ENCODE measurements at places on chromosomes 12 and 14.

GRCh38 chr14:56115334-56115870 is 2.8 kb upstream of the PELI2 start:
- DNase-seq: no peak

DNA sequence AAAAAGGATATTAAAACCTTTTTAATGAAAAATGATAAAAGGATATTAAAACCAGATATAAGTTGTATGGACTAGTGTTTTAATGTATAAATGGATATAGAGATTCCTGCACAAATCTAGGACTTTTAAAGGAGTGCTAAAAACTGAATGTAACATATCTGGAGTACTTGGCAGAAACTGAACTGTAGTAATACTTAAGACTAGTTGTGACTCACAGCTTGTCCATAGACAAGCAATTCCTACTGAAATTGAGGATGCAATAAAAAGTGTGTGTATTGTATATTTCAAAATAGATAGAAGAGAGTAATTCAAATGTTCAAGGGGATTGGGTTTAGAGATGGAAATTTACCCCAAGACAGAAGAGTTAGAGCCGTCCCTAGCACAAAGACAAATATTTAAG is 59.6 kb downstream of the FBXO33 start:
- no peak for DNase-seq

DNA sequence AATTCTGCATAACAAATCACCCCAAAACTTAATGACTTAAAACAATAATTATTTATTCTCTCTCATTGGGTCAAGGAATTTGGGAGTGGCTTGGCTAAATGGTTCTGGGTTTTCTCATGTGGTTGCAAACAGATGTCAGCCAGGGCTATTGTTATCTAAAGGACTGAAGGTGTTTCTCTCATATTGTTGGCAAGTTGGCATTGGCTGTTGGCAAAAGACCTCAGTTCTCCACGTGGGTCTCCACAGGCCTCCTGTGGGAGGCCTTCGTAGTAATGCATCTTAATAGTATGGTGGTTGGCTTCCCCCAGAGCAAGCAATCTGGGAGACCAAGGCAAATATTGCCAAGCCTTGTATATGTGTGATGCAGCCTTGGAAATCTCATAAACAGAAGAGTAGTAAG is 14.4 kb downstream of the GALNT16 start:
- DNase-seq: no peak

- no peak for DNase-seq
These were observed 81.2 kb upstream of the ATP2B1 start for GRCh38 chr12:89789862-89790261.

DNA sequence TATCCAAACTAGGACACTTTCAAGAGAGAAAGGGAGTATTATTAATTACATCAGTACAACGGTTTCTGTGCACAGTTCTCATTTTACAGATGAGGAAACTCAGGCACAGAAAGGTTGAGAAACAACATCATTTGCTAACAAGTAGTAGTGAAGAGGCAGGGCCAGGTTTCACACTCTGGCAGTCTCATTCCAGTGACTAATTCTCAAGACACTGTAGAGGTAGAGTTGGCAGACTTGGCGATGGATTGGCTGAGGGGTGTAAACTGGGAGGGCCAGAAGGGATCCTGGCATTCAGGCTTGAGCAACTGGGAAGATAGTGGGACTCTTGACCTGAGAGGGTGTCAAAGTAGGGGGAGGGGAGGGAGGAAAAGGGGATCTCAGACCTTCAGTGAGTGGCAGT is 73.8 kb upstream of the BDKRB2 start:
- no peak for DNase-seq

- DNase-seq: no peak
These were observed 47.5 kb upstream of the PPP1R12A start for GRCh38 chr12:79982086-79983062.

DNA sequence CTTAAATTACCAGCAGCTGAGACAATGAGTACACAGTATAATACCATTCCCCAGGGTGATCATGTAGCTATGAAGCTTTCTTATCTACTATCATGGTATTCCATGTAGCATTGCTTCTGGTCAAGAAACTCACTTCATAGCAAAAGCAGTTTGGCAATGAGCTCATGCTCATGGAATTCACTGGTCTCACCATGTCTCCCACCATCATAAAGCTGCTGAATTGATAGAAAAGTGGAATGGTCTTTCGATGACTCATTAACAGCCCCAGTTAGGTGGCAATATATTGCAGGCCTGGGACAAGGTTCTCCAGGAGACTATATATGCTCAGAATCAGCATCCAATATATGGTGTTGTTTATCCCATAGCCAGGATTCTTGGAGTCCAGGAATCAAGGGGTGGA is 553.7 kb downstream of the FOXG1 start:
- no peak for DNase-seq

Data from stimulated activated CD8-positive, alpha-beta memory T cell treated with anti-CD3 and anti-CD28 coated beads, Interleukin-7, amount 100 ng/mL, for 48 hours (primary cell).